ELR (cell line): ENCODE measurements at places on chromosomes 5 and 9.

GRCh38 chr5:61280205-61280604 lies 51.9 kb upstream of the ZSWIM6 start:
- DNase-seq = peak; percentile 94

- DNase-seq = no peak
Measured at GRCh38 chr9:8114826-8115225, 315.2 kb upstream of the DMAC1 start.

GRCh38 chr5:99239826-99240360 lies 311.1 kb upstream of the CHD1 start:
- no peak for DNase-seq

DNA sequence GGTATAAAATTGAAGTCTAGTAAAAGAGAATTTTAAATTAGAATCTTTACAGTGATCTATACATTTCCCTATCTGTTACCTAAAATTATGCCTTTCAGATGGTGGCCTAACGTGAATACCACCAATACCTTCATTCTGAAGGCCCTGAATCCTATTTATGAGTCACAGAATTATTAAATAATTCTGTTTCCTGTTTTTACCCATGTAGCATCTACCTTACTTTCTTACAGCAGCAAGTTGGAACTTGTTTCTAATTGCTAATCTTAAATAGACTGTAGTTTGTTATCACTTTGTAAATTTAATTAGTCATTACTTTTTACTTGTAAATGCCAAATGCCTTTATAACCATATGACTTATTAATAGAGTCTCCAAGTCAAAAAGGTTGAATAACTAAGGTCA lies 135.0 kb downstream of the PDE4D start:
- no peak for DNase-seq

GRCh38 chr5:40618926-40619325 lies 60.8 kb upstream of the PTGER4 start:
- DNase-seq = peak; percentile 45

DNA sequence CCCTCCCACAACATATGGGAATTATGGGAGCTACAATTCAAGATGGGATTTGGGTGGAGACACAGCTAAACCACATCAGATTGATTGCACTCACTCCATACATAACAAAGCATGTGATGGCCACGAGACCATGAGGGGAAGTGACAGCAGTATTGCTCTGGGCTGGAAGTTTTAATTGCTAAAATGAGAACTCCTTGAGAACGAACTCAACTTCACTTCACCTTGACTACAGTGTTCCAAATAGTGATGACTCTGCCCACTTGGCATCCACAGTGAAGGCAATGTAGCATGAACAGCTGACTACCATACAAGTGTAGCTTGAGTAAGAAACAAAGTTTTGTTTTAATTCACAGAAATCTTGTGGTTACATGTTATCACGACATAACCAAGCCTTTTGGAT lies 739 bp upstream of the SPINK7 start:
- no peak for DNase-seq

DNA sequence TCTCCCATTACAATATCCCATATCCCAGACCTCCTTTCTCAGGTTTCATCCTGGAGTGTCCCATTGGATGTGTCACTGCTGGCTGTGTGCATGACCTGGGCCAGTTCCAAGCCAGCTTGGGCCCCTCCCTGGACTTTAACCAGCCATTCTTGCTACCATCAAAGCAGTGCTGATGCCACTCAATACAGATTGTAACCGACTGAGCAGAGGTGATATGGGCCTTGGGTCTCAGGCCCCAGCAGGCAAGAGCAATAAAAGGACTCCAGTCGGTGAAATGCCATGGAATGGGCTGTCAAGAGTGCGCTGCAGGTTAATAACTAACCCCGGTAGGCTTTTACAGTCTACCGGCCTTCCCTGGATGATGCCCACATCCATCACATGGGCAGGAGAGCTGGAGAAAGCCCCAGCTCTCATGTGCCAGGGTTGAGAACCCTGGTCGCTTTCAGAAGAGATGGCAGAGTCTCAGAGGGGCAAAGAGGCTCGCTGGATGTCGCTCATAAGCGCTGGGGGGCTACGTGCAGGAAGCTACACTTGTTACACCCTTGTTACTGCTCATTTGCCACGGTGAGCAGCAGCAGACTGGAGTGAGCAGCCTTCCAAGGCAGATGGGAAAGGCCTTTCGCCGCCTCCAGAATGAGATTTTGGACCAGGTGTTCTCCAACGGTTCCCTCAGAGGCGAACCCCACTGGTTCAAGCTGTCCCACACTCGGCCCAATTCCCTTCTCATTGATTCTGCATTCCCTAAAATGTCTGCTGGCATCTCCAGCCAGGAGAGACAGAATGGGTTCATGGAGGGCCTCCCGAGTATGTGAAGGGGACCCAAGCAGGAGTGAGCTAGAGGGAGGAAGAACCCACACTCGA lies 13.2 kb downstream of the EPB41L4B start:
- DNase-seq = no peak

GRCh38 chr5:59620535-59621212 lies 272.9 kb downstream of the PDE4D start:
- no peak for DNase-seq

DNA sequence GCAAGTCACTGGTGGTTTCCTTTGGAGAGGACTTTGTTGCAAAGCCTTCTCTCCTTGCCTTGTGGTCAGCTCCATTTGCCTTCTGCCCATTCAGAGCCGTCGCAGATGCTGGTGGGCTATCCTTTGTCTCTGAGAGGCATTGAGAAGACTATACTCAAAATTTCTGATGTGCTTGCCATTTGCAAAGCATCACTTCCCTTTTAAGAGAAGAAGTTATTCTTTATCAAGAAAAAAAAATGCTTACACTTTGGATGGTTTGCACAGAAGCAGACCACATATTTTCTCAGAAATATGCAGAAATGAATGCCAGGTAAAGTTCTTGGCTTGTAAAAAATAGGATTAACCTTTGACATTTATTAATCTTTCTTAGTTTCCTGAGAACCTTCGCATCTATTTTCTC lies 195.8 kb upstream of the KLF4 start:
- no peak for DNase-seq

DNA sequence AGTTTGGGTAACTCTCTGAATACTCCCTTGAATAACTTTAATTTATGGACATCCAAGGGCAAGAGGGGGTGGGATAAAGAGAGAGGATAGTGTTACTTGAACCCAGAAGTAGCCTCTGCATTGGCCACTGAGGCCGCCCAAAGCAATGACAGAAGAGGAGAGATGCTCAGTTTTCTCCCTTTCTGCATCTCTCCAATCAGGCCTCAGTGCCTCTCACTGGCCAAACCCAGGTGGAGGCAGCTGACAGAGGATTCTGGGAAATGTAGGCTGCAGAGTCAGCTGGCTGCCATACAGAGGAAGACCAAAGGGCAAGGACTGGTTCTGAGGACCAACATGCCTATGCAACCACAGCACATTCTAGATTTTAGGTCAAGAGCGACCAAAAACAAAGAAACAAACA lies 719.4 kb downstream of the MAT2B start:
- no peak for DNase-seq

GRCh38 chr5:177295924-177296323 lies 7.6 kb downstream of the RAB24 start:
- no peak for DNase-seq

- no peak for DNase-seq
Measured at GRCh38 chr5:110807169-110807568, 68.4 kb downstream of the SLC25A46 start.

DNA sequence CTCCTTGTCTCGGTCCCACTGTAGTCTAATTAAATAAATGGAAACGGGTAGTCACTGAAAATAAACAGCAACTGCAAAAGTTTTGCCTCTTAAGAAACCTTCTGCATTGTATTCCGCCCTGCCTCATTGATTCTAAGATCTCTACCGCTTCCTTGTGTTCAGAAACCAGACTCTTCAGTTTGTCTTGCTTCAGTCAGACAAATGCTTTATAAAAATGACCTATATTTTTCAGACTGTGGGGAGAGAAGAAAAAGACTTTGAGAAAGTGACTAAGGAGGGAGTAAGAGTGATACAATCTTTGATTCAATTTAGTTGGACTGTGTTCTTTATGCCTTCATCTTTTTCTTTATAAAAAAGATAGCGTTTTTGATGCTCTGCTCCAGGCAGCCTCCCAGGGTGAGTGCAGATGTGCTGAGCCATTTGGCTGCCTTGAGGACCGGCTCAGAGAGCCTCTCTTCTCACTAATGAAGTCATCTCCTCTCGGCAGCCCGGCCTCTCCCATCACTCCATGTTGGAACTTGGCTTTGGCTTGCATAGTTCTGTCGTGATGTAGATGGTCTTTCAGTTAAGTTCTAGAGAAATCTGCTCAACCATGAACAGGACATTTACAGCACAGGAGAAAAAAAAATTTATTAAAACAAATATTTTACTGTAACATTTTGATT lies 4.0 kb upstream of the VCAN start:
- DNase-seq = peak; percentile 10

- no peak for DNase-seq
Measured at GRCh38 chr5:123882319-123882964, 370.5 kb downstream of the CSNK1G3 start.

DNA sequence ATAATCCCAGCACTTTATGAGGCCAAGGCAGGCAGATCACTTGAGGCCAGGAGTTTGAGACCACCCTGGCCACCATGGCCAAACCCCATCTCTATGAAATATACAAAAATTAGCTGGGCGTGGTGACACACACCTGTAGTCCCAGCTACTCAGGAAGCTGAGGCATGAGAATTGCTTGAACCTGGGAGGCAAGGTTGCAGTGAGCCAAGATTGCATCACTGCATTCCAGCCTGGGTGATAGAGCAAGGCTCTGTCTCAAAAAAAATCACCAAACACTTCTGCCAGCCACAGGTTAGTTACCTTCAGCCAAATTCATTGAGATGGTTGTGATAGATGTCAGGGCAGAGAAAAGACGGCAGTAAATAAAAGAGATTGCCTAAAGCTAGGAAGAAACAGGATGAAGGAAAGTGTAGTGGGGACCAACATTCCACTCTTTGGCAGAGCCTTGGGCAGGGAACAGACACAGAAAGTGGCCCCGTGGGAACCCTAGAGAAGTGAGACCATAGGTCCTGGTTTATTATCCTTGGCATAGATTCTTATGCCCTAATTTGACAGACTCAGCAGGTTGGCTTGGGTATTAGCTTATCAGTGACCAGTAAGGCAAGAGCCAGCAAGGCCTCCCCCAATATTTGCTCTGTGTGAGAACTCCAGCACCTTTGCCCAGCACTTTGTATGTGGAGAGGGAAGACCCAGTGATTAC lies 5.5 kb upstream of the CEP120 start:
- no peak for DNase-seq

DNA sequence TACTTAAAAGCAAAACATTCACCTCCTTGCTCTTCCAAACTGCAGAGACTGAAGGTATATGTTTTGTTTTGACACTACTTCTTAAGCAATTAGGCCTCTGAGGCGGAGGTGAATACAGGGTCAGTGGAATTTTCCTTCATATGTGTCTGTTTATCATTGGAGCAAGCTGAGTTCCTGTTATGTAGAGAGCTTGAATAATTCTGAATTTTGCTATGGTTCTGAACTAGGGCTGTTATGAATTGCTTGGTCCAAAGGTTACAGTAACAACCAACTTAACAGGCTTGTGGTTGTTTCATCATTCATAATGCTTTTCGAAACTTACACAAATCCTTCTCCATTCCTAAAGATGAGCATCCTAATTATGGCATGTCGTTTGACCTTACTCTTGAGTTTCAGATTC lies 444.6 kb upstream of the MEF2C start:
- no peak for DNase-seq

- DNase-seq = peak; percentile 29
Measured at GRCh38 chr9:101477214-101477613, 41.6 kb upstream of the ALDOB start.

- DNase-seq = no peak
Measured at GRCh38 chr9:109498195-109499092, at the start of gene PTPN3. PTPN3 (minus strand) TSS chr9:109498307; CDS start chr9:109463434, 34,873 bp downstream.

GRCh38 chr9:76454311-76454710 lies 4.7 kb upstream of the GCNT1 start:
- DNase-seq = no peak

DNA sequence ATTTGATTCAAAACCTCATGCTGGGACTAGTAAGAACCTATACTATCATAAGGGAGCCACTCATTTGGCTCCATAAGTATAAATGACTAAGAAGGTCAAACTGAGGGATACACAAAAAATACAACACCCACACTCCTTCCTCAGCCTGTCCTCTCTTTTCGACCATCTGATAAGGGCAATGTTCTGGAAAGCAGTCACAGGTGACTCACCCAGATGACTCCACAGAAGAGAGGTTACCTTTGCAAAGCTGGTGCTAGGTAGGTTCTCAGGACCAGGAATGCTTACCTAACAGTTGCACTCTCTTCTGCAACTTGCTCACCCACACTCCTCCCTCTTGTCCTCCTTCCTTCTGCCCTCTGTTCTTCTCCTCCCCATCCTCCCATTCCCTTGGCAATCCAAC lies 32.9 kb downstream of the LHFPL2 start:
- peak; percentile 60 for DNase-seq

DNA sequence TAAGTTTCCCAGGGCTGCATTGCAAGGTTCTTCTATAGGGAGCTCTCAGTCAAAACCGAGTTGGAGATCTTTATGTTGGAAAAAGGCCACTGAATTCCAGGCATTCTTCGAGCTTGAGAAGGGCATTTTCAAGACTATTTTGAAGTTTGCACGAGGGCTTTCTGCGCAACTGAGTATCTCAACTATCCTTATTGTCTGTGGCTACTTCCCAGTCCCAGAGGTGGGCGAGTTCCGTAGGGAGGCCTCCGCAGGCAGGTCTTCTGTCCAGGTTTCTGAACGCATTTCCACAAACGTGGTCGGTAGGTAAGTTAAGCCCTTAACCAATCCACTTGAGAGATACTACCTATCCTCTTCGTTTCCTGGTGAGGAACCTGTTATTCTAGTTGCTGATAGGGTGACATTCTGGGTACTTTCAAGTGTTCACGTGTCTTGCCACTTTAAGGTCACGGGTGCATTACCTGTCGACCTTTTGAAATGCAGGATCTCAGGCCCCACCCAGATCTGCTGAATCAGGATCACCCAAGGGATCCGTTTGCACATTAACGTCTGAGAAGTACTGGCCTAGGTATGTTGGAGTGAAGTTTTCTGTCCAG lies 51.4 kb upstream of the TJP2 start:
- peak; percentile 78 for DNase-seq

DNA sequence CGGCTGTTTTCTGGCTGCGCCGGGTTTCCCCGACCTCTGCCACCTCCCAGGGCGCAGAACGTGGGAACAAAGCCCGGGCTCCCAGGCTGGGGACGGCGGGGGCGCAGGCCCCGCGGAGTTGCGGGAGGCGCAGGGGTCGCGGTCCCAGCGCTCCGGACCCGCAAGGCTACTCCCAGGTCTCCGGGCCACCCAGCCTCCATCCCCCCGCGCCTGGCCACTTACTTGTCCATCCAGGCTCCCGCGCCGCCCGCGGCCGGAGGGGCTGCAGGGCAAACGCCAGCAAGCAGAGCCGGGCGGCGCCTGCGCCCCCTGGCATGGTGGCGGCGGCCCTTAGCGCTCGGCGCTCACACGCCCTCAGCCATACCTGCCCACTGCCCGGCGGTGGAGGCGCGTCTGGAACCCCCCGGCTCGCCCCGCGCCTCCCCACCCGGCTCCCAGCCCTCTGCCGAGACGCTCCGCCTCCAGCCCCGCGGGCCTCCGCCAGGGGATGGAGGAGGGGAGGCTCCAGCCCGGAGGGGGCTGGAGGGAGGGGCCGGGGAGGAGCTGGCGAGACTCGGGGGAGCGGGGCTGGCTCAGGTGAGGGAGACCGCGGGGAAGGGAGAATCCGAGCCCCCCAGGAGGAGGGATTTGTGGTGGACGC lies at the start of gene ADAM19:
TSS of gene ADAM19 (minus strand) at position 395 of the 640 bp plus-strand sequence. CDS start at position 316, 79 bp downstream.
- peak; percentile 82 for DNase-seq
